Erythroblast (primary cell): ENCODE measurements at places on chromosomes 7 and 10.
A peak's percentile ranks its signal among the peaks of the same experiment; 100 is the strongest.

- DNase-seq: no peak
Measured at GRCh38 chr7:66952343-66953043, 31.5 kb downstream of the TMEM248 start.

- no peak for DNase-seq
Measured at GRCh38 chr7:3486841-3487240, 185.8 kb downstream of the SDK1 start.

GRCh38 chr7:156545979-156546378, 94.6 kb upstream of the RNF32 start:
- DNase-seq: no peak

DNA sequence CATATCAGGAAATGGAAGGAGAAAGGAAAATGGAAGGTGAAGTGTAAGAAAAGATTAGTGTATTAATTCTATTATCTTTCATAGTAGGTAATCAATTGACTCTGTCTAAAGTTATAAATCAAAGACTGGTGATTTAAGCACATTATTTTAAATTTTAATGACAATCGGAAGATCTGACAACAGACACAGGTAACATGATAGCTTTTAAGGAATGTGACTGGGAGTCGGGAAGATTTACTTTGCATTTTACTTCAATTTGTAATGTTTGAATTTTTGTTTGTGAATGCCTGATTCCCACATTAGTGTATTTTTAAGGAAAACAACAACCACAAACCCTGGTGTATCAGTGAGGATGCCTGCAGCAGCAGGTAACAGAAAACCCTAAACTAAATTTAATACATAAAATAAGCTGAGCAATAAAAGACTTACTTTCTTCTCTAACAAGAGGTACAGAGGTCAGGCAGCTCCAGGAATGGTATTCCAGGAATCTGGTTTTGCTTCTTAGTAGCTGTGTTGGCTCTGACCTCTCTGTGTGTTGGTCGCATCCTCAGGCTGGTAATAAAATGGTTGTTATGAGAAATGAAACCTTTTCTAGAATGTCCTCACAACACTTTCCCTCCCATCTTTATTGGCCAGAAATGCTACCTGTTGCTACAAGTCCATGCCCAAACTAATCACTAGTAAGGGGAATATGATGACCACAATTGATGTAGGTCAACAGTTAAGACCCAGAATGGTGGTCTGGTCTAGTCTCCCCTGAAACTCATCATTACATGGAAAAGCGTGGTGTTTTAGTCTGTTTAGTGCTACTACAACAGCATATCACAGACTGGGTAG, 12.2 kb downstream of the DNAJB9 start:
- DNase-seq: no peak

DNA sequence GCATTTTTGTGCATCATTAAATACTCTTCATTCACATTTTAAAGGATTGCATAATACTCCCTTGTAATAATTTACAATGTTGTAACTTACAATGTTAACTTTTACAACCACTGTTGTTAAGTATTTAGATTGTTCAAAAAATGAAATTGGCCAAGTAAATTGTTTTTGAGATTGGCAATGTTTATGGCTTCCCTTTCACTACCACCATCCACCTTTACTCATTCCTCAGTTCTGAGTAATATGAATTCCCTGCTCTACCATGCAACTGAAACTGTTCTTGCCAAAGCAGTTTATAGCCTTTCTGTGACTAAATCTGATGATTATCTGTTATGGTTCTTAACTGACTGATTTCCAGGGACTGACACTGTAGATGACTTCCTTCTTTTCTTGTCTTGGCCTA, 80.5 kb upstream of the TMEM106B start:
- no peak for DNase-seq

DNA sequence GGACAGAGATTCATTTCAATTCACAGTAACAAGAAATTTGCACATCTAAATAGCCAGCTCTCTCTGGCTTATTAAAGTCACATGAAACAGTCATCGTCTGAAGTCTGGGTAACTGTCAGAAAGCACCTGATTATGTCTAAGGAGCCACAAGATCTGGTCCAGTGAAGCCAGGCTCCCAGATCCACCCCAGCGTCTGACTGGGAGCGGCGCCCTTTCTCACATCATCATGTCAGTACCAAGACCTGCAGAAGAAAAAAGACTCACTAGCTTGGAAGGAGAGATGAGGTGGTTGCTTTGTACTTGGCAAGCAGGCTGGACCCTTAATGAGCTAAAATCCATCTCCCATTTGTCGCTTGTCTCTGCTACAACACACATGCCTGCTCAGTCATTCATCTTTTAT, 58.4 kb downstream of the VOPP1 start:
- no peak for DNase-seq

GRCh38 chr10:132572545-132572937, 35.0 kb downstream of the INPP5A start:
- DNase-seq: no peak

- DNase-seq: no peak
Measured at GRCh38 chr7:47622946-47623640, 41.2 kb upstream of the TNS3 start.

GRCh38 chr7:99379043-99379577, 4.6 kb downstream of the ARPC1B start:
- peak; percentile 57 for DNase-seq

GRCh38 chr7:32888505-32888904, 3.1 kb downstream of the KBTBD2 start:
- no peak for DNase-seq

GRCh38 chr7:44936322-44936721, 42.5 kb downstream of the MYO1G start:
- DNase-seq: no peak
